C1 segment of cervical spinal cord (tissue), 14 donors: ENCODE measurements at places on chromosomes 1 and 21.

DNA sequence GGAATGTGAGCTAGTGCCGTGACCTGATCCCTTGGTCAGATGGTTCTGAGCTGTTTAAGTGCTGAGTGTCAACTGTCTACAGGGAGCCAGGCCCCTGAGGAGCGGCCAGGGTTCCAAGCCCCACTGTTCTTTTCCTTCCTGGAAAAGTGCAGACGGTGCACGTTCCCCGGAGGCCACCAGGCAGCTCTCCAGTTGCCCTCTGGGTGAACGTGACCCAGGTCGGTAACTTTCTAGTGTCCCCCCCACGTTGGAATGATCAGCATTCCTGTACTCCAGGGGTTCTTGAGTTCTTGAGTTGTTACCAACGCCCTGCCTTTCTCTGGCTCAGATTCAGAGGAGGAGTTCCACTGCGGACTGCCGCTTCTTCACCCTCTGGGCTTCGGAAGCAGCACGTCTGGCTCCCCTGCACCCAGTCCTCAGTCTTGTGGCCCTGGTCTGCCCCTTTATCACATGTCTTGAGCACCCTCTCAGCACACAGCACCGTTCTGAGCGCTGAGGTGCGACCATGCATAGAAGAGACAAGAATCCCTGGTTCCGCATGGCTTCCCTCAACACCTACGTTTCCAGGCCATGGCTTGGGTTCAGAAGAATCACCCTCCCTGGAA is 131.5 kb downstream of the DHRS3 start:
- DNase-seq: no peak

DNA sequence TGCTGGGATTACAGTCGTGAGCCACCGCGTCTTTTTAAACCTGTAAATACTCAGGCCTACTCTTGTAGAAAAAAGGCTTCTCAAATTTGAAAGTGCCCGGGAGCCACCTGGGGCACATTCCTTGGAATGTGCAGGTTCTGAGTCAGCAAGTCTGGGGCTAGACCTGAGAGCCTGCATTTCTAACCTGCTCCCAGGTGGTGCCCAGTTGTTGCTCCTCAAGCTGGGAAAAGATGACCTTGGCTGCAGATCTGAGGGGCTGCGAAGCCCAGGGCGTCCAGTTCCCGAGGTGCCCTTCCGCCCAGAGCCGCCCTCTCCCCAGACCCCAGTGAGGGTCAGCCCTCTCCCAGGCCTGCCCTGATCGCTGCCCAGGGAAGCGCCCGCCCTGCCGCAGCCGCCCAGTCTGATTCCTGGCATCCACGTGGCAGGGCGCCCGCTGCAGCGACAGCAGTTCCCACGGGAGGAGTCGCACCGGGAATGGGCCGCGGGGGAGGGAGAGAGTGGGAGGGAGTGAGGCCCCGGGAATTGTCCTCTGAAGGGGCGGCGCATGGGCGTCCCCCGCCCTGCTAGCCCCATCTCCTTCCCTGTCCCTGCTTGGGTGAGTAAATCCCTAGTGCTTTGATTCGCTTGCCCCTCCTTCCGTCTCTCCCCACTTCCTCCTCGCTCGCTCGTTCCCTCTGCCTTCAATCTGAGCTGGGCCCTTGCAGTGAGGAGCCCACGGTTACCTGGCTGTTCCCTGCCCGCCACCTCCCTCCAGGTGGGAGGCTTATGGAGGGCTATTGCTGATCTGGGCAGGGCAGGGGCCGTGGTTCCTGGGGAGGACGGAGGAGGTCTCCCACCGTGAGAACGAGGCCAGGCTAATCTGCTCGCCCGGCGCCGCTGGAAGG is 18.8 kb upstream of the TENT5B start:
- no peak for DNase-seq

GRCh38 chr1:63929106-63929478 is 155.3 kb downstream of the ROR1 start:
- DNase-seq: no peak

DNA sequence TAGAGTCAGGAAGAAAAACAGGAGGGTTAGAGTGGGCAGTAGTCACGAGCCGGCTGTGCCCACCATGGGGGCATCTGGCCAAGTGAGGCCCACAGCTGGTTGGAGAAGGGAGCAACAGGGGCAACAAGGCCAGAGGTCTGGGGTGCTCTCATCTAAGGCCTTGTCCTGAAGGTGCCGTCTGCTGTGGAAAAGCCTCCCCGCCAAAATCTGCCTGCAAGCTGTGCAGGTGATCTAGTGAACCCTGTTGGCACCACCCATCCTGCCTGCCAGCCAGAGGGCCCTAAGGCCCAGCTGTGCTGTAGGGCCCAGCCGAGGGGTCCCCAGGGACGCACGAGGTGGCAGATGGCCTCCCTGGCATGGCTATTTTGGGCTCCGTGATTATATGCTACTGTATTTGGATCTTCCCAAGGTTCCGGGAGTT is 51.3 kb downstream of the LGR6 start:
- no peak for DNase-seq

DNA sequence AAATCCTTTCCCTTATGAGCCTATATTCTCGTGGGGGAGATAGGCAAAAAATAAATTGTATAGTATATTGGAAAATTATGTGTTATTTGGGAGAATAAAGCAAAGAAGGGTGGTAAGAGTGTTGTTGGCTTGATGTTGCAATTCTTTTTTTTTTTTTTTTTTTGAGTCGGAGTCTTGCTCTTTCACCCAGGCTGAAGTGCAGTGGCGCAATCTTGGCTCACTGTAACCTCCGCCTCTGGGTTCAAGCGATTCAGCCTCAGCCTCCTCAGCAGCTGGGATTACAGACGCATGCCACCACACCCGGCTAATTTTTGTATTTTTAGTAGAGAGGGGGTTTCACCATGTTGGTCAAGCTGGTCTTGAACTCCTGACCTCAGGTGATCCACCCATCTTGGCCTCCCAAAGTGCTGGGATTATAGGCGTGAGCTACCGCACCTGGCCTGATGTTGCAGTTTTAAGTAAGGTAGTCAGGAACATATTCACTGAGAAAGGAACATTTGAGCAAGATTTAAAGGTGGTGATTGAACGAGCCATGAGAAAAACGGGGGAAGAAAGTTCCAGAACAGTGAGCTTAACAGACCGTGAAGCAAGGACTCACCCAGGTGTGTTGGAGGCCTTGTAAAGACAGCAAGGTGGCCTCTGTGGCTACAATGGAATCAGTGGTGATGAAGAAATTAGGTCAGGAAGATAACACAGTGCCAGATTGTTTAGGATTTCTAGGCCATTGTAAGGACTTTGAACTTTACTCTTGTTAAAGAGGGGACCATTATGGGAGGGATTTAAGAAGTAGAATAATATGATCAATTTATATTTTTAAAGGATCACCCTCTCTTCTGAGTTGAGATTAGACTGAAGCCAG is 45.8 kb downstream of the RPRD2 start:
- no peak for DNase-seq

DNA sequence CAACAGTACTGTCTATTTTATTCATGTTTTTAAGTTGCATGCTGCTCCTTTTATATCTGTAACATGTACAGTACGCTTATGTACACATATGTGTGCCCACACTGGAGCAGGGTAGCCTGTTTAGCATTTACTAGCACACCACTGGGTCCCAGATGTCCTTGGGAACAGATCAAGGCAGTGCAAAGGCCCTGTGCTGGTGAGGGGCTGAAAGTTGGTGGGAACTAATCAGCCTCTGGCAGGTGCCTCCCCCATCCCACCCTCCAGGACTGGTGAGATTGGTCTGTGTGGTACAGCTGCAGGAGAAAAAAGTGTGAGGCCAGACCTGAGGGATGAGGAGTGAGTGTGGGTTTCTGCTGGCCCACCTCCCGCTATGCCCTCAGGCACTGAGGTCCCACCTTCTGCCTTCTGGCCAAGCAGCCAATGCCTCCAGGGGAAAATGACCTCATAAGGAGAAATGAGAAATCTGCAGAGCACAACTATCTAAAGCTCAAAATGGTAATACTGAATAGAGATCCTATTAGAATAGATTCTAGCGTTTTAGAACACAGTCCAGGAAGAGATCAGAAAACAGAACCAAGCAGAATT is 58.9 kb downstream of the POFUT2 start:
- no peak for DNase-seq

- no peak for DNase-seq
These were observed 6.6 kb upstream of the ETV3L start for GRCh38 chr1:157105988-157106812.

- DNase-seq: no peak
These were observed 70.0 kb downstream of the TRABD2B start for GRCh38 chr1:47927165-47927564.

DNA sequence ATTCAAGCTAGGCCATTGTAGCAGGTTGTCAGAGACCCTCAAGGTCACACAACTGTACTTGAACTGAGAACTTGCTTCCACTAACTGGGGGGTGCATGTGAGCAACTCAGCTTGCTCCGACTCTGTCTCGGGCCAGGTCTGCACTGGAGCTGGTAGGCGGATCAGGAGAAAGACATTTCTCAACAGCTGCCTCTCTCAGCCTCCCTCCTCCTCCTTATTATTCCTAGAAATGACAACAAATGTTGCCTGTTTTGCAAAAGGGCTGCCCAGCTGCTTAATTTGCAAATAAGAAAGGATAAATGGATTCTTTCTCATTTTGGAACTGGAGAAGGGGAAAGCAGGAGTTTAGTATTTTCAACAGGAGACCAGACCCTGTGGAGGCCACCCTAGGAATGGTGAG is 140.5 kb downstream of the RHOU start:
- DNase-seq: no peak

DNA sequence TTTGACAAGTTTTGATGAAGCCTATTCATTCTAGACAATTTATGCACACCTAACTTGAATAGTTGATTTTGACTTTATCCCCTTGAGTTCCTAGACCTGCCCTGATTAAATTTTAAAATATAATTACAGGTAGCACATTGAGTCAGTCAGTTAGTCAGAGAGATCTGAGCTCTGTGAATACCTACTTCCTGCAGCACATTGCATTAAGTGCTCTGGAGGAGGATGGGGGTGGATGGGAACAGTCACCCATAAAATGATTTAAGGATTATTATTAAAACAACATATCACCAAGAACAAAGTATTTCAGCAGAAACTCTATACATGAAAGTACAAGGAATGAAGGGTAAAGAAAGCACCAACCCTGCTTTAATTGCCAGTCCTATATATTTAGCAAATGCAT is 11.8 kb upstream of the RPF1 start:
- DNase-seq: no peak

DNA sequence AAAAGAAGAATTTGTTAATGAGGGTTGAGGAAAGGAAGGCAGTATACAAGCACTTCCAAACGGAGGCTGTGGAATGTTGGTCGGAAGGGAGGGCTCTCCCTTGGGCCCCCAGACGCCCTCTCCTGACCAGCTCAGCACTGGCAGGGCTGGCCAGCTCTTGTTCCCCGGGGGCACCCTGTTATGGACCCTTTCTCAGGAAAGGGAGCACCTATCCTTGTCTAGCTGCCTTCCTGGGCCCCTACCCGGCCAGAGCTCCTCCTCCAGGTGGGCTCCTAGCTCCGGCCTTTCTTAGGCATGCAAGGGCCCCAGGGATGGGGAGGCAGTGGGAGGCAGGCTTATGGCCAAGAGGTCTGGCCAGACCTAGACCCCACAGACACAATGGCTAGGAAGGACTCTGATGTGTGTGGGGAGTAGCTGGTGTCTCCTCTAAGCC is 926 bp downstream of the BLACAT1 start:
- no peak for DNase-seq

DNA sequence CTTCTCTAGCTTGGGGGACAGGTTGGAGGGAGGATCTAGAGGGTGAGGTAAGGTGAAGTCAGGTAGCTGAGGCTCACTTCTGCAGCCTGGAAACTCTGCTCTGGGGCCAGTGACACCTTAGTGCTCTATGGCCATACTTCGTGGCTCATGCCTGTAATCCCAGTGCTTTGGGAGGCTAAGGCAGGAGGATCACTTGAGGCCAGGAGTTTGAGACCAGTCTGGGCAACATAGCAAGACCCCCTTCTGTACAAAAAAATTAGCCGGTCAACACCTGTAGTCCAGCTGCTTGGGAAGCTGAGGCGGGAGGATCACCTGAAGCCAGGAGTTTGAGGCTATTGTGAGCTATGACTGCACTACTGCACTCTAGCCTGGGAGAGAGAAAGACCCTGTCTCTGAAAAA is 5.8 kb downstream of the LMNA start:
- DNase-seq: no peak

GRCh38 chr1:106571109-106571508 is 485.4 kb upstream of the PRMT6 start:
- no peak for DNase-seq

GRCh38 chr1:54973205-54973921 is 7.1 kb upstream of the TMEM61 start:
- DNase-seq: no peak

GRCh38 chr1:146036241-146036964 is 14.9 kb upstream of the HJV start:
- no peak for DNase-seq

DNA sequence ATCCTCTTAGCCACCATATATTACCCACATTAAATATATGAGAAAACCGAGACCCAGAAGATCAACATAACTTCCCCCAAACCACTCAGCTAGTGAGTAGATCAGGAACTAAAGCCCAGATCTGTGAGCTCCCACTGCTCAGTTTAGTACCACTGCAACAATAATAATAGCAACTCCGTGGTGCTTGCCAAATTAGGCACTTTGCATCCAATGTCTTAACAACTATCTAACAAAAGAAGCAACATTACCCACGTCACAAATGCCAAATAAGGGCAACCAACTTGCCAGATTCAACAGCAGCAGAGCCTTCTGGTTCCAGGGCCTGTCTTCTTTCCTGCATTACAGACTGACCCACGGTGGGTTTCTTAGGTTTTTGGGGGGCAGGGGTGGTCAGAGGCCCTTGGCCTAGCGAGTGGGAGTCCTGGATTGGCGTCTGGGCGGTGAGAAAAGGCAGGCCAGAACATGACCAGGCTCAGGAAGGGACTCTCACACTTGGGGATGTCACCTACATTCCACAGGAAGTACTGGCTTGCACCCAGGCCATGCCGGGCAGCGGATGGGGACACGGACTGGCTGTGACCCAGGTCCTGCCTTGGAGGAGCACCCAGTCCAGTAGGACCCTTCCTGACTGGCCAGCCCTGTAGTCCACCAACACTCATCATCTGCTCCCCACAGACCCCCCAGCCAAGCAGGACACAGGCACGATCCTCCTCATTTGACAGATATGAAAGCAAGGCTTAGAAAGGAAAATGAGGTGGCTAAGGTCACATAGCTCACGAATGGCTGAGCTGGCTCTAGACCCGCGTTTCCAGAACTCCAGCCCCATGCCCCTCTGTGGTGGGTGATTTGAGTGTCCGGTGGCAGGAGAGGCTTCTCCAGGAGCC is 4.6 kb downstream of the HCRTR1 start:
- DNase-seq: no peak

GRCh38 chr1:99727575-99728185 is 38.8 kb downstream of the FRRS1 start:
- no peak for DNase-seq
